ENCODE measurements at places on chromosomes 16 and 17.

- no peak for DNase-seq
Measured at GRCh38 chr17:10171581-10171981, 26.8 kb downstream of the GAS7 start.

DNA sequence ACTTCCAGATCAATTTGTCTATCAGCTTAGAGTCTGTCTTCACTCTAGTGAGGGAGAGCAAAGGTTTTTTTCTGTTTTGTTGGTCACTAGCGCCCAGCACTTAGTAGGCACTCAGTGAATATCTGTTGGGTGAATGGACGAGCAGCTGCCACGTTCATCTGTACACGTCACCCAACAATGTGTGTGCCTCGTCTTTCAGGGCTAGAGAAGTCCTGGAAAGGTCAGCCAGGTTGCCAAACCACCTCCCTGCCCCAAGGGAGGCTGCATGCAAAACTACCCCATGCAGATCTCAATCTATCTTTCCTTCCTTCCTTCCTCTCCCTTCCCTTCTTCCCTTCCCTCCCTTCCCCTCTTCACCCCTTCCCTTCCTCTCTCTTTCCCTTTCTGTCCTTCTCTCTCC, 340.9 kb downstream of the SOX9 start:
- no peak for DNase-seq

GRCh38 chr16:9072806-9073341, 18.6 kb upstream of the HAPSTR1 start:
- DNase-seq = no peak

- no peak for DNase-seq
Measured at GRCh38 chr16:88077328-88078108, 126.3 kb downstream of the BANP start.

DNA sequence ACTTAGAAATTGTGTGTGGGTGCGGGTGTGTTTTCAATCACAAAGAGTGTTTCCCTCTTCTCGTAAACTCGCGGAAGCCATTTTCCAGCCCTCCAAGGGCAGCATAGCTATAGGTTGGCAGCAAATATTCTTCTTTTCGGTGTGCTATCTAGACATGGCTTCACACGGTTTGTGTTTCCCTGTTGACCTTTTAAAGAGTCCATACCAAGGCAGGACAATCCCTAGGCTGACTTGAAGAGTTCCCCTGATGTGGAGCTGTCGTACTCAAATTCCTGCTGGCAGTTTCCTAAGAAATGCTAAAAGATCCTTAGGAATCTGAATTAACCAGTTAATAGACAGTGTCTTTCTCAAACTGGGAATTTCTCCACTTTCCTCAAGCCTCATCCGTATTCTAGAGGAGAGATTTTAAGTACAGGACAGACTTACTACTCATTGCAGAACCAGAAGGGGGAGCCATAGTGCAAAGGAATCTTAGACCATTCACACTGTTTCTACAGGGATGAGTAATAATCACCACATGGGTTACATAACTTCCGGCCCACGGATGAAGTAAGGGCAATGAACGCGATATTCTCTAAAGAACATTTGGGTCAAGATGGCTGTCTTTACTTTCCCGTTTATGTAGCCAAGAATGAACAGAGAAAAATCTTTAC, 288.6 kb upstream of the ELAC2 start:
- peak; percentile 38 for DNase-seq

GRCh38 chr17:31067691-31068184, 27.0 kb upstream of the NF1 start:
- DNase-seq = peak; percentile 19

- DNase-seq = no peak
Measured at GRCh38 chr17:20275653-20276052, 191.7 kb downstream of the LGALS9B start.

DNA sequence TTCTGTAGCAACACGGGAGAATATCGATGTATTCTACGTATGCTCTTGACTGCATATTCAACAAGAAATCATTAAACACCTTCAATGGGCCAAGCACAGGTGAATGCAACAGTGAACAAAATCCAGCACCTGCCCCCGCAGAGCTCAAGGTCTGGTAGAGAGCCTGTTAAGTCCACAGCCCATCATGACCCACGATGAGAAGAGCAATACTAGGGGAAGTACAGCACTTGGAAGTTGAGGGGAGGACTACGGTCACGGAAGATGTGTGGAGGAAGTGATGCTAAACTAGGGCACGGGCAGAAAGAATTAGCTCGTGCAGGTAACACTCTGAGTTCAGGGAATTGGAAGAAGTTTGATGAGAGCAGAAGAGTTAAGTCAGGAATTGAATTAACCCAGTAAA, 253.6 kb downstream of the HAPSTR1 start:
- no peak for DNase-seq

DNA sequence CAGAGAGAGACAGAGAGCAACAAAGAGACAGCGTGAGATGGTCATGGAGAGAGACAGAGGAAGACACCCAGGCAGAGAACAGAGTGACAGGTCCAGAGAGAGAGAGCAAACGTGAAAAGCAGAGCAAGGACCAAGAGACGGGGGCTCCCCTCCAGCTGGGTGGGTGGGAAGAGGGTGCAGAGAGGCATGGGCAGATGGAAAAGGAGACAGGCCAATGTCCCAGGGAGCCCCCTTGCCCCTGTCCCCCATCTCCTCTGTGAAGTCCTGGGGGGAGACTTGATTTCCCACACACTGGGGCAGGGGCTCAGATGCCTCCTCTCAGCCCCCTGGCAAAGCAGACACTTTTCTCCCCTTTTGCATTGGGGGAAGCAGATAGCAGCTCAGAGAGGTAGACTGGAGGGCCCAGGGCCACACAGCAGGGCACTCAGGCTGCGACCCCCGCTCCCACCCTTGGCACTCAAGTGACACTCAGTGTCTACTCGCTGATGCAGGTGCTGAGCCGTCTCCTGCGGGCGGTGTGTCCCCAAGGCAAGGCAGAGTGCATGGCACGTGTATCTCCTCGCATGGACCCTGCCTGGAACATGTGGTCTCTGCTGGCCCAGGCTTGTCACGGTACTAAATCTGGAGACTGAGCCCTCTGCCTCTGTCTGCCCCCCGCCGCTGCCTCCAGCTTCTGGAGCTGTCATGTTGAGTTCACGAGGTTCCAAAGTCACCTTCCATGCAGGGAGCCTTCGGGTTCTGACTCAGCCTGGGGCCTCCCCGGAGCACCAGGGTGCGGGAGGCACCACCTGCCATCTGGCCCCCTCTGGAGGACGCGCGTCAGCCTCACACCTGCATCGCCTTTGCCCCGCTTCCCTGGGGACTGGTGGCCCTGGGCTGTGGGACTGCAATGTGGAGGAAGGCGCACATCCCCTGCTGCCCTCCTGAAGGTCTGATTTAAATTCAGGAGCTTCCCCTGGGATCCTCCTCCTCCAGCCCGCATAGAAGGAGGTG, 215.9 kb upstream of the GSE1 start:
- peak; percentile 28 for DNase-seq

GRCh38 chr17:49968405-49969133, 421 bp upstream of the DLX4 start:
- DNase-seq = peak; percentile 76

GRCh38 chr17:82152114-82152513, 54.1 kb upstream of the FASN start:
- no peak for DNase-seq

GRCh38 chr16:440627-441026, 15.2 kb downstream of the RAB11FIP3 start:
- DNase-seq = peak; percentile 89

DNA sequence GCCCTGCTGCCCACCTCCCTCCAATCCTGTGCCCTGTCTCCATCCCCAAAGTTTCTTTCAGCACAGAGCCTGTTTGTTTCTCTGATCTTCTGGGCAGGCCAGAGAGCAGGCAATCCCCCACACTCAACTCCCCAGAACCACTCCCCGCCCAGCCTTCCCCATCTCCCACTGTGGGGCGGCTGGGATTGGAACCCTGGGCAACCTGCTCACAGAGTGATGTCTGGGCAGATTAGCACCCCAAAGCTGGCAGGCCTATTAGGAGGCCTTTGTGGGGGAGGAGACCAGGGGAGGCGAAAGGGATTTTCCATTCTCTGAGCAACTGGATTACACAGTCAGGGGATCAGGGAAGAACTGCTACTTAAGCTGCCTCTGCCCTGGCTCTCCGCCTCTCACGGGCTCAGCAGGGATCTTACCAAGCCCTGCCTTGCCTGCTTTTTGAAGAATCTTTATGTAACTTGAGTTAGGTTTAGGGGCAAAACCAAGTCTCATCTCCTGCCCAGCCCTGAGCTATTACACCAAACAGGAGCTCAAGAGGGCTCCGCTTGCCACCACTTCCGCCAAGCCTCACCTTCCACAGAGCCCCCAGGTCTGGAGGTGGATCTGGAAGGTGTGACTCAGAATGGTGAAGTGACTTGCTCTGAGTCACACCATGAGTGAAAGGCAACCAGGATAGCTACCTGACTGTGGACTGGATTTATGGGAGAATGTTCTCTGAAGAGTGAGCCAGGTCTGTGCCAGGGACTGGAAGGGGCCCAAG, 16.0 kb upstream of the LHX1 start:
- DNase-seq = no peak

DNA sequence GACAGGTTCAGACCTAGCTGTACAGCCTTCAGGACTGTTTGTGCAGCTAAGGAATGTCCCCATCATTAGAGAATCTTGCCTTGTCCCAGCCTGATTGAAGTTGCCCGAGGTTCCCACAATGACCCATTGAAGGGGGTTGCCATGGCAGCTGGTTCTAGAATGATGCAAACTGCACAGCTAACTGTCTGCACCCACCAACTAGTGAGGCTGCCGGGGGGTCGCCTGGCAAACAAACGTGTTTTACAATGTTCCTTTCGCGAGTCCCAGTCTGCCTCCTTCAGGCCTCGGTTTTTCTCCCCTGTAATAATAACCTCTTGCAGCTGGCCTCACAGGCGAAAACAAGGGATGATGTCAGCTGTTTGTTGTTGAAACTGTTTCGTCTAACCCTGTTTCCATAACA, 5.5 kb downstream of the C16orf96 start:
- peak; percentile 56 for DNase-seq

DNA sequence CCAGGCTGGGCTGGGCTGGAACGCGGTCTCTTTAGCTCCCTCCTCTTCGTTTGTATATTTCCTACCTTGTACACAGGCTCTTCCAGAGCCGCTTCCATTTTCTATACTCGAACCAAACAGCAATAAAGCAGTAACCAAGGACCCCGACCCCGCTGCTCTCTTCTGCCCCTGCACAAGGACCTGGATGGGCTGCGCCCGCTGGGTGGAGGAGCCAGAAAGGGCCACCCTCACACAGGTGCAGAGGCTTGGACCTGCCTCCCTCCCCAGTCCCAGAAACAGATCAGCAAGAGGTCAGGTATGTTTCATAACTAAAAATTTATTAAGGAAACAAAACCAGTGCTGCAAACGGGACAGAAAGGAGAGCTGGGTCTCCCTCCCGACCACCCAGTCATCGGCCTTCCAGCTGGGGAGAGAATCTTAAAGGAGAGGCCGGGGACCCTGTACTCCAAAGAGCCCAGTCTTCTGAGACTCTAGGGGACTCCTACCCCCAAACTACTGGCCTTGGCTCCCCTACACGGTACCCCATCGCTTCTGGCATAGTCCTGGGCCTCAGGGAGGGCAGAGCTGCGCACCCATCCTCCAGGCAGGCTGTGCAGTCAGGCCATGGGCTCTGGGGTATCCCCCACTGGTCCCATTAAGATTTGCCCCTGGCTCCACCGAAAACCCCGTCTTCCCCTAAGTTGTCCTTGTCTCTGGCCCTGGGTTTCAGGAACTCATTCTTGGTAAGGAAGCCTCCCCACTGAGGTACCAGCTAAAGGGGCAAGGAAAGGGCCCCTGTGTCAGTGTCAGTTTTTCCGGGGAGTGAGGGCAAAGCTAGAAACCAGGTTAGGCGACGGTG, 4.9 kb downstream of the HIC1 start:
- no peak for DNase-seq

DNA sequence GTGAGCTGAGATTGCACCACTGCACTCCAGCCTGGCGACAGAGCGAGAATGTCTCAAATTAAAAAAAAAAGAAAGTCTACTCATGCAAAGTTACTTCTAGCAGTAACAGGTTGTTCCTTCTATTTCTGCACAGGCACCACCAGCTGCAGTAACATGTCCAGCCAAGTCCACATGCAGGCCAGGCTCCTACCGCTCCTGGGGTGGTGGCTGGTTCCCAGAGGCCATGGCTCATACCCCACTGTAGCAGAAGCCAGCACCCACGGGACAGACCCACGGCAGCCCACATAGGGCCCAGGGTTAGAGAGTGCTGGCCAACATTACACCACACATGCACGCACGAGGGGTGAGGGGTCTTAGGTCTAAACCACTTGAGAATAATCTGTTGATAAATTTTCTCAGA, 26.7 kb upstream of the TRAP1 start:
- DNase-seq = no peak

GRCh38 chr17:28491860-28492259, 14.3 kb upstream of the FOXN1 start:
- no peak for DNase-seq

DNA sequence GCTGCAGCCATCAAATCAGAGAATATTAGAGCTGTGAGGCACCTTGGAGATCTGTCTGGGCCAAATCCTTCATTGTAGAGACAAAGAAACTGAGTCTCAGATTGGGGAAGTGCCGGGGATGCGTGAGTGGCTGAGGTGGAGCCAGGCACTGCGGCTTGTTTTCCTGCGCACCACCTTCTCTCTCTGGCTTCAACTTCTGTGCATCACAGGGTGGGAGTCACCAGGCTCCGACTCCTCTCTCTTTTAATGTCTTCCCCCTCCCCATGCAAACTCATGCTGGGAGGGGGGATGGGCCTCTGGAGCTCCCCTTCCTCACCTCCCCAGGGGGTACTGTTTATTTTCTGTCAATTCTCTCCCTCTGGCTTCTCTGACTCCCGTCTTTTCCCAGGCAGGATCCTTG, 8.7 kb upstream of the ETV4 start:
- DNase-seq = no peak

- no peak for DNase-seq
Measured at GRCh38 chr16:27803775-27804549, 254.0 kb downstream of the KATNIP start.

DNA sequence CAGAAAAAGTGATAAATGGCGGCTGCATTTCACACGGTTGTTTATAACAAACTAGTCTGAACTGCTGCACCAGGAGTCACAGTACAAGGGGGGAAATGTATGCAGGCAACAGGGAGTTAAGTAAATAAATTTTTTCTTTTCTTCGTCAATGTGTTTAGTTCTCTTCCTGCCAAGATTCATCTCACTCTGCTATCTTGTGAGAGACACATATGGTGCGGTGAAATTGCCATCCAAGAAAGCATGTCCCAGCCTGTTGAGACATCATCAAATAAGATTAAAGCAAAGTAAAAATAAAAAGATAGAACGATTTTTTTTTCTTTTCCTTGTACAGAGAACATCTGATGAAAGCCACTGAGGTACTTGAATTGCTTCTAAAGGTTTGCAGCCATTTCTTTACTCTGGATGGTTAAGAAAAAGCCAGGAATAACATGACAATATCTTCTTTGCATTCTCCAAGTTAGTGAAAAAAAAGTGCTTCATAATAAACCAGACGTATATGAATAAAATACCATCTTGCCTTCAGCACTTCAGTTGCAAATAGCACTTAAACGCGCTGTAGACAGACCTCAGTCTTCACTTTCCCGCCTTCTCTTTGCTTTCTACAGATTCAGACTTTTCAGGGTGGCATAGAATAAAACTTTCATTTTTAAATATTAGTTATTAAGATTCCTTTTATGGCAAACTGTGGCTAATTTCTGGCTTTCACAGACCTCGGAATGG, 506.2 kb upstream of the ZFHX3 start:
- no peak for DNase-seq
